ENCODE measurements at places on chromosomes 12 and 14.

- DNase-seq, result no peak
Observed at GRCh38 chr12:28088566-28089272, 101.5 kb upstream of the CCDC91 start.

GRCh38 chr14:74503291-74503937 lies 9.8 kb downstream of the ISCA2 start:
- DNase-seq, result no peak

- DNase-seq, result no peak
Observed at GRCh38 chr14:60618241-60618640, 31.0 kb downstream of the SIX1 start.

DNA sequence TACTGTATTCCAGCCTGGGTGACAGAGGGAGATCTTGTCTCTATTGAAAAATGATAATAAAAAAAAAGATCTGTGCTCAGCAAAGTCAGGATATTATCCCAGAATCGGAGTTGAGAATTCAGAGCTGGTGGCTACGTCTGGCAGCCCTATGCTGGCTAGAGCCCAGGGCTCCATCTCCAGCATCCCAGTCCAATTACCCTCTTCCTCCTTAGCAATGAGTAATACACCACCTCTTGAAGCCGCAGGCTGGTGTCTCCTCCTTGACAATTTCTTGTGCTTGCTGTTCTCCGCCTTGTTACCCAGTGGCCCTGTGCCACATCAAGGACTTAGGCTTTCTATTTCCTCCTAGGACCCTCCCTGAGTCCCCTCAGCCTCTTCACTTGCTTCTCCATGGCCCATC lies 38.4 kb upstream of the DDX11 start:
- no peak for DNase-seq
